ENCODE measurements at places on chromosomes 7 and 10.

DNA sequence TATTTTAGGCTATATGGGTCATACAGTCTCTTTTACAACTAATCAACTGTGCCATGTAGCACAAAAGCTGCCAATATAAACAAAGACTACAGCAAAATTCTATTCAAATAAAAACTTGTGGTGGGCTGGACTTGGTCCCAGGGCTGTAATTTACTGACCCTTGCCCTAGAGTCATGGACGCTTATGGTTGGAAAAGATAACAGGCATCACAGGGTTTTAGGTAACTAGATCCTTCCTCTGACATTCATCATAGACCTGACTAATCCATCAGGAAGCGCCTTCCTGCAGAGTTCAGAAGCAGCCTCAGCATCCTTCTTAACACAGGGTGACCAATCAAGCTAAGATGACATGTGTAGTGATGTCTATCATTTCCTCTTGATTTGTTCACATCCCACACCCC, 40.2 kb upstream of the GPAM start:
- DNase-seq = peak; percentile 47

DNA sequence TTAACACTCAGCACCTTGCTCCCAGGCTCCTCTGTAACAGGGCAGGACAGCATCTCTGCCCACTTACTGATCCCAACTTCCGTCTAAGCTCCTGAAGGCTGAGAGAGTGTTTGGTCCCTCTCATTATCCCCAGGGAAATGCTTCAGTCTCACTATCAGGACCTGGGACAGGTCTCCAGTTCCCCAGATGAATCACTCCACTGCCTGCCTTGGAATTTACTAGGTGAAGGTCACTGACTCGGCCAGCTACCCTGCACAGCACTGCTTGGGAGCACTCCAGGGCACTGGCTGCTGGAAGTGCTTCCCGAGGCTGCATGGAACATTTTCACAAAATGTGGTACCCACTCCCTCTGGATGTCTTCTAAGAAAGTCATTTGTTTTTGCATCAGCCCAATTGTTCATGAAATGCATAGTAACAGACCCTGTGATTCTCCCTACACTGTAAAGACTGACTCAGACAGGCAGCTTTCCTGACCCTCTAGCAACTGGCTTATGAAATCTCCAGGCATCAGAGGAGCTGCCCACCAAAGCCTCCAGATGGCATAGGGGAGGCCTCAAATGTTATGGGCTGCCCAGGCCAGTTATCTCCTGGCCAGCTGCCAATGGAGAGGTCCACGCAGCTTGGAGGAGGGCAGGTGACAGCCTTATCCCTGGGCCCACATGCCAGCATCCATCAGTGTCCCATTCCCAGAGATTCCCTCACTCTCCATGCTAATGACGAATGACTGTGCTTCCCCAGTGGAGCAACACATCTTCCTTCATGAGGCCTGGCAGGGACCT, 89.1 kb downstream of the GFRA1 start:
- DNase-seq = peak; percentile 7

DNA sequence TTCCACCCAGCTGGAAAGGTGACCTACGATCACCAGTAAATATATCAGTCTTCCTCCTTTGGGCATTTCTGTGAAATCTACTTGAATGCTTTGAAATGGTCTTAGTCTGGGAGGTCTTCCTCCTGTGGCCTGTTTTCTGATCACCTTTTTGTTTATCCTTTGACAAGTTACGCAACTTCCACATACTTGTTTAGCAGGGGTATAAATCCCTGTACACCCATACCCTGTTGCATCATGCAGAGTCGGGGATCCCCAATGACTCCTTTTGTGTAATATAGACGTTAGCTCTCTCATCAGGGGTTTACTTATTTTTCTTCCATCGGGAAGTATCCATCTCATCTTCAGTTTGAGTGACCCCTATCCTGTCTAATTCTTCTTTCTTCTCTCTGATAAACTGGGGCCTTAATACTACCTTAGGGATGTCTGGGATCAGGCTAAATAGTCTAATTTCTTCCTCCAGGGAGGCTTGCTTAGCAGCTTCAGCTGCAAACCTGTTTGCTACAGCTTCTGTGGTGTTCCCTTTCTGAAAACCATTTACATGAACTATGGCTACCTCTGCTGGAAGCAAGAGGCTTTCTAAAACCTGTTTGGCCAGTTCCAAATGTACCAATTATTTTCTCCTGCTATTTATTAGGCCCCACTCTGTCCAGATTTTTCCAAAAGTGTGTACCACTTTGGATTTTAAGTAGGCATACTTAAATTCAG, 25.8 kb downstream of the MAPK8 start:
- no peak for DNase-seq

DNA sequence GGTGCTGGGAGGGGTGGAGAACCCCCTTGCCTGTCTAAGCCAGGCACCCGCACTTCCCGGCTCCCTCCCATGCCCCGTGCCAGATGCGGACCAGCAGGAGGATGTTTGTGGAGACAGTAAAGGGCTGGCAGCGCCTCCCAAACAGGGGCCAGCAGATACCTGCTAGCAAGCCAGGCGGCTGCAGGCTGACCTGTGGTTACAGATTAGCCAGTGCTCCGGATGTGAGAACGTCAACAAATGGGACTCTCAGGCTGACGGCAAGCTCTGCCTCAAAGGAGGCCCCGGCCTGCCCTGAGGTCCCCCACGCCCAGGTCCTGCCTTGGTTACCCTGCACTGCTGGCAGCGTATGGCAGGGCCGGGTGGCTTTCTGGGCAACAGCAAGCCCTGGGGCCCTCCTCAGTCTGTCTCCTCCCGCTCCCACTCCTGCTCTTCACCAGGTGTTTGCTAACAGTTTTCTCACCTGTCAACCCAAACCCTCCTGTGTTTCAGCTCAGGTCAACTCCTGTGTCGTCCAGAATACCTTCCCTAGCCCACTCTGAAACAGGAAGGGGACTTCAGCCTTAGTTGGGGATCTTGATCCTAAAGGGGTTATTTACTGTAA, 85.4 kb downstream of the NEURL1 start:
- no peak for DNase-seq

GRCh38 chr7:158828133-158829020, 932 bp downstream of the ESYT2 start:
- peak; percentile 31 for DNase-seq

GRCh38 chr7:34187798-34188307, 282.5 kb downstream of the BMPER start:
- DNase-seq = peak; percentile 11

- no peak for DNase-seq
These were observed 213.9 kb downstream of the ELFN1 start for GRCh38 chr7:1883834-1884582.

GRCh38 chr7:134935701-134936100, 50.6 kb upstream of the AGBL3 start:
- peak; percentile 68 for DNase-seq

DNA sequence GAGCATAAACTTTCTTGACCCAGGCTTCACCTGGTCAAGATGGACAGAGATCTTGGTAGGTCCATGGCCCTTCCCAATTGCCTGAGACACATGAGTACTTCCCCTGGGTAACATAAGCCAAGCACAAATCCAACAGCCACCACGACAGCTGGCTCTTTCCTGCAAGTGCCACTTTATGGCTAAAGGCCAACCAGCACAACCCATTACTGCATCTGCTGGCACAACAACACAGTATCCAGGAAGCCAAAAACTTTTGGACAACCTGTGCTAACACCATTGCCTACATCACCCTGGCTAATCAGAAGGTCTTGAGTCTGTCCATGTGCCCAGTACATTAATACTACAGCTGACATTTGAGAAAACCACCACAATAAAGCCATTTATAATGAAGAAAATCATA, 548.0 kb upstream of the SEMA3D start:
- no peak for DNase-seq

DNA sequence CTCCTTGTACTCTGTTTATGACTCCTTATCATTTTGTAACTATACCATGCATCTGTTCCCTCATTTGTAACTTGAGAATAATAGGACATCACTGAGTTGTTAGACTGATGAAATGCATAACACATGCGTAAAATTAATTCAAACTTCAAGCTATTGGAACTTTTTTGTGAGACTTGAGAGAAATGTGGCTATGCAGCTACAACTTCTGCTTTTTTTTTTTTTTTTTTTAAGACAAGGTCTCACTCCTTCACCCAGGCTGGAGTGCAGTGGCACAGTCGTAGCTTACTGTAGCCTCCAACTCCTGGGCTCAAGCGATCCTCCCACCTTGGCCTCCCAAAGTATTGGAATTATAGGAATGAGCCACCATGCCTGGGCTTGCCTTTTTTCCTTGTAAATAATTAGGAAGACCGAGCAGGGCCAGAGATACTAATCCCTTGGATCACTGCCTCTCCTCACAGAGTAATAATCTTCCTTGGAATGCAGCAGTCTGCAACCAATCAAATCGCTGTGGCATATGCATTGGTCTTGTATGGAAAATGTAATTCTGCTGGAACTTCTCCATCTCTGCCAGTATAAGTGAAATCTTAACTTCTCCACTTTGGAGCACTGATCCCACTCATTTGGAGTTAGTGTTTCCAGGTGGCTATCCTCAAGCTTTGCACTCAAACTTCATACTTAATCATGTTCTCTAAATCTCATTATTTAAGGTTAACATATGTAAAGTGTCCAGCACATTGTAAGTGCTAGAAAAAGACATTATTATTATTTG, 2.0 kb upstream of the PANK1 start:
- no peak for DNase-seq

DNA sequence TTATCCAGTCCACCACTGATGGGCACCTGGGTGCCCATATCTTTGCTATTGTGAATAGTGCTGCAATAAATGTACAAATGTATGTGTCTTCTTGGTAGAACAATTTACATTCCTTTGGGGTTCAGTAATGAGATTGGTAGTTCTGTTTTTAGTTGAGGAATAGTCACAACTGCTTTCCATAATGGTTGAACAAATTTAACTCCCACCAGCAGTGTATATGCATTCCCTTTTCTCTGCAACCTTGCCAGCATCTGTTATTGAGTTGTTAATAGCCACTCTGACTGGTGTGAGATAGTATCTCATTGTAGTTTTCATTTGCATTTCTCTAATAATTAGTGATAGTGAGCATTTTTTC, 27.8 kb downstream of the COA1 start:
- DNase-seq = no peak

DNA sequence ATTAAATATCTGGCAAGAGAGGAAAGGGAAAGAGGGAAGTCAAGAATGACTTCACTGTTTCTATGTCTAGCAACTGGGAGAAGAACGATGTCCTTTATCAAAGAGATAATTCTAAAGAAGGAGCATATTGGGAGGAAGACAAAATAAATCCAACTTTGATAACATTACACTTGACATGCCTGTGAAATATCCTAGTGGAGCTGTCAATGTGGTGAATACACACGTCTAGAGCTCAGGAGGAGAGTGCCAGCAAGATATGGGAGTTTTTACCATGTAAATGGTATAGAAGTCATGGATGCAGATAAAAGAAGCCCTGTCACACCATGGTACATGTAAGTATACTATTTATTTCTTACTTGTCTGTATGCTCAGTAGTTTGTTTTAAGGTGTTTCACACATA, 356.7 kb downstream of the HPSE2 start:
- DNase-seq = no peak

Measured in fibroblast of mammary gland (primary cell).